IPS DF 6.9 (cell line): ENCODE measurements at places on chromosomes 2 and 18.

DNA sequence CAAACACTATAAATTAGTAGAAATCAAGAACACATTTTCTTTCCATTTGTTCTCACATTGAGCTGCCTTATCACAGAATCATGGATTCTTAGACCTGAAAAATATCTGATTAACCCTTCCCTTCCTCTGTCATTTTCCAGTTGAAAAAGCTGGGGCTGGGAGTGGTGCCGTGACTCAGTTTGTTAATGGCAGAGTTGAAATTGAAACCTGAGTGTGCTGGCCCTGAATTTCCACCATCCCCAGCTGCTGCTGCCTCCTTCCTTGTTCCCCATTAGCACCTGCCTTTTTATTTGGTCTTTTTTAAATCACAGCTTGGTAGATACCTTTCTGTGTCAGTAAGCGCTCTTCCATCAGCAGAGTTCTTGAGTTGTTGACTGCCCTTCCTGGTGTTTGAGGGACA is 10.6 kb downstream of the FARP2 start:
- no peak for DNase-seq

GRCh38 chr2:185188656-185189055 is 549.9 kb upstream of the FSIP2 start:
- no peak for DNase-seq

DNA sequence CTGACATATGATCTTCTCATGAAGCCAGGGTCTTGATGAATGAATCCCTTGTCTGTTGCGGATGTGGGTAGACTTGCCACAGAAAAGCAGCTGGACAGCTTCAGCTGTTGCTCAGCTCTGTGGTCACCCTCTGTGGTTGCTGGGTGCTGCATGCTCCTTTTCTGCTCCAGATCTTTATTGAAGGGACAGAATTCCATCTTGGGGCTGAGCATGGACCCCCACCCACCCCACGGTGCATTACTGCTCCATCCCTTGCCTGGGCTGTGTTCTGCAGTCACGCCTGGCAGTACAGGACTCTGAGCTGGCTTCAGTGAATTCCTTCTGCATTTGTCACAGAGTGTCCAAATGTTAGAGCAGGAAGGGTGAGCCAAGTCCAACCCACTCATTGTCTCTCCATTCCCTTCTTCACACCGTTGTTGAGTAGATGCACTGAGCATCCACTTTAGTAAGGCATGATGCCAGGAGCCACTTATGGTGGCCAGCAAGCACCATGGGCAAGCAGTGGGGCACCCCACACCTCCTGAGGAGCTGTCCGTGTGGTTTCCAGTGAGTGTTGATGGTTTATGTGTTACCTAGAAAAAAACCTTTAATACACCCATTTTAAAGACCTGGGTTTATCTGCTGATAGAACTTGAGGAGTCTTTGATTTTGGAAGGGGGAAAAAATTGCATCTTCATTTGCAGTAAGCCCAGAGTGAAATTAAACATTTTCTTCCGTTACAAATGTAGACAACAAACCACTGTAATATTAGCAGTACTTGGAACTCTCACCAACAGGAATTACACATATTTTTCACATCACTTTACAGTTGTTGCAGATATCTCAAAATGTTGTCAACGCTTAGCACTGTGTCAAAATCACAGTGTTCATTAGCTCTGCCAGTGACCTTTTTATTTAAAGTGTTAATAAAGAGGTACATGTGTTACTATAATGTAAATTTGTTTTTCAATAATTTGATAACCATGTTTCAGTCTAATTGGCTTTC is 14.7 kb upstream of the ITGB6 start:
- DNase-seq = no peak

- no peak for DNase-seq
These were observed 3.3 kb upstream of the TCF7L1 start for GRCh38 chr2:85129861-85130260.

- no peak for DNase-seq
These were observed 237.6 kb downstream of the DYSF start for GRCh38 chr2:71690876-71691475.

DNA sequence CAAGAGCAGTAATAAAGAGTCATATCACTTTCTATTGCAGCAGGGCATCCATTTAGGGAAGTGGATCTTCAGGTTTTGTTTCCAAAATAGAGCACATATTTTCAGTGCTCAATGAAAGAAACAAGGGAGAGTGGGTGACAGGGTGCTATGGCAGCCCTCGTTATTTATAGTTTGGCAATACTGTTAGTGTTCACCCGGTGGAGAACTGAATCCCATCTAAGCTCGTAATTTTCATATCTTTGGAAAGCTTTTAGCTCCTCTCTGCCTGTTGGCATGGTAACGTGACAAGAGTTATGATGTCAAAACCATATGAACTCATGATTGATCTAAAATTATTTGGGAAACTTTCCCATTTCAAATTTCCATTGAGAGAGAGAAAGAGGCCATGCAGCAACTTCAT is 331.9 kb downstream of the LRRTM1 start:
- DNase-seq = no peak

- DNase-seq = no peak
These were observed 406.1 kb upstream of the NRP2 start for GRCh38 chr2:205276116-205276777.

DNA sequence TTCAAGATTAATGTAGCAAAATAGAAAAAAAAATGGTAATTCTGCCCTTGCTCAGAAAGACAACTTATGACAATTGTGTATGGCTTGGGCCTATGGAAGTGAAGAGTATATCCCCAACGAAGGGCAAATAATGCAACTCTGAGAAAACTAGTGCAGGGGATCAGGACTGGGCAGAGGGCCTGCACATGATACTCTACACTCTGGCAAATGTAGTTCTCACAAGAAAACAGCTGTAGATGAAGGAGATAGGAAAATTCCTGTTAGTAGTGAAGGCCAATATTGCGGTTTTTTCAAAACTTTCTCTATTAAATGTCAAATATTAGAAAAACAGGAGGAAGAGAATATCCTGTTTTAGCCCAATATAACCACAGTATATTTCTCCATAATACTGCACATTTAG is 77.8 kb downstream of the SCN9A start:
- no peak for DNase-seq

DNA sequence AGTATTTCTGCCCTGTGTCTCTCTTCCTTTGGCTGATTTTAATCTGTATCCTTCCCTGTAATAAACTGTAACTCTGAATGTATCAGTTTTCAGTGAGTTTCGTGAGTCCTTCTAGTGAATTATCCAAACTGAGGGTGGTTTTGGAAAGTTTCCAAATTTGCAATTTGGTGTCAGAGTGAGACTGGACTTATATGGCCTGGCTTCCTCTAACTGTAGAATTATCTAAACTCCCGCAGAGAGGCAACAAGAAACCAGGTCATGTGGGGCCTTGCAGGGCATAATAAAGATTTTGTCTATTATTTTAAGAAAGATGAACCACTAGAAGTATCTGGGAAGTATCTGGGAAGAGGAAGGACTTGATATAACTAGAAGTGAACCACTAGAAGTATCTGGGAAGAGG is 95.3 kb upstream of the RNF152 start:
- DNase-seq = no peak

DNA sequence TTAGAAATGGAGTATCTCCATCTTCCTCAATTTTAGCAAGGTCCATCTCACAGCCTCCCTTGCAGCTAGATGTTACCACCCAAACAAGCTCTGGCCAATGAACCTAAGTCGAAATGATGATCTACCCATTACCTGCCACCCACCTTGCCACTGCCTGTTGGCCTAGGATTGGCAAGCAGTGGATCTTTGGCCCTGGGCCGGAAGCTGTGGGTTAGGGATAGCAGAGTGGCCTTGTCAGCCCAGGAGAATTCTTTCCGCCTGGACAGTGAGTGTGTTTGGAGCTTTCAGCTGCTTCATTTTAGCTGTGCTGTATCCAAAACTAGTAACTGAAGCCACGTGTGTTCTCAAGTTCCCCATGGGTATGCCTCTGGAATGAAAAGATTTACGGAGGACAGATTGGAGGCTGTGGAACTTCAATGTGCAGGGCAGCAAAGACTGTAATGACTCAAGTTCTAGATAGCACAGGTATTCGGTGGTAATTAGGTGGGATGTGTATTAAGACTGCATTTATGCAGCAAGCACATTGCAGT is 7.7 kb upstream of the PARD6G start:
- DNase-seq = no peak

- DNase-seq = no peak
These were observed 116.4 kb downstream of the ZNF521 start for GRCh38 chr18:25235401-25236042.

DNA sequence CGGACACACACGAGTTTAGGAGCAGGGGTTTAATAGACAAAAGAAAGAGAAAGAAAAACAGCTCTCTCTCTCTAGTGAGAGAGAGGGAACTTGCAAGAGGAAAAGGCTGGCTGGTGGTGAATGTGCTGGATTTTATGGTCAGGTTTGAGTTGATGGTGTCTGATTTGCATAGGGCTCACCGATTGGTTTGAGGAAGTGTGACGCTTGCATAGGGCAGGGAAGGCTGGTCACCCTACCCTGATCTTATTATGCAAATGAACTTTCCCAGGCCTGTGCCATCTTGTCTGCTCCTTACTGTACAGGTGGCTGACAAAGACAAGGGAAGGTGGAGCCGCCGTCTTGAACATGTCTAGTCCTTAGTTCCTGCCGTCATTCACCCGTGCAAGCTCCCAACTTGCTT is 408.9 kb downstream of the RIT2 start:
- DNase-seq = no peak

- DNase-seq = no peak
These were observed 461 bp downstream of the PRADC1 start for GRCh38 chr2:73232403-73233153.

- DNase-seq = no peak
These were observed 1098.0 kb upstream of the ZEB2 start for GRCh38 chr2:145617906-145618305.

DNA sequence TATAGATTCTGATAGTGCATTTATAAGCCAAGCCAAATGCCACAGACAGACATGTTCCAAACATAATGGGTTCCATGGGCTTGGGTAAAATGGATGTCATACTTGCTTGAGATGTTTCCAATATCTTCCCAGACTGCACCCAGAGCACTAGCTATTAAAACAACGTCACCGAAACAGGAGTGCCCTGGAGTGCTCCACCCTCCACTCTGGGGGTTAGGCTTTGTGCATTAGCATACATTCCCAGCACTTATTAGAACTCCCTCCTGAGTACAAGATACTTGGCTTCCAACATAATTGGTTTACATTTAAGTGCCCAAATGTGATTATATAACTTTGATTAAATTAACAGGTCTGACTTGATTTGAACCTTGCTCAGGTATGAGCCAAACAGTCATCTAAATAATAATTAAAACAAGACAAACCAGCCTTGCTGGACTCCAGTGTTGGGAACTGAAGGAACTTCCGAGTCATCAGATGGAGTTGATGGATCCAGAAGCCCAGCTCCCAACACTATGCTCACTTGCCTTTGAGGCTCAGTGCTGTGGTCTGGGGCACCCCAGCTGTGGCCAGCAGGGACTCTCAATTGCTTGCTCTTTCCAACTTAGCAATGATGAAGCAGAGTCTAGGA is 60.5 kb upstream of the LGALSL start:
- no peak for DNase-seq

- DNase-seq = no peak
These were observed 10.8 kb downstream of the ROCK2 start for GRCh38 chr2:11333427-11334183.

GRCh38 chr2:56224316-56224715 is 40.5 kb downstream of the CCDC85A start:
- no peak for DNase-seq

- DNase-seq = no peak
These were observed 61.4 kb upstream of the TWSG1 start for GRCh38 chr18:9273221-9273620.

DNA sequence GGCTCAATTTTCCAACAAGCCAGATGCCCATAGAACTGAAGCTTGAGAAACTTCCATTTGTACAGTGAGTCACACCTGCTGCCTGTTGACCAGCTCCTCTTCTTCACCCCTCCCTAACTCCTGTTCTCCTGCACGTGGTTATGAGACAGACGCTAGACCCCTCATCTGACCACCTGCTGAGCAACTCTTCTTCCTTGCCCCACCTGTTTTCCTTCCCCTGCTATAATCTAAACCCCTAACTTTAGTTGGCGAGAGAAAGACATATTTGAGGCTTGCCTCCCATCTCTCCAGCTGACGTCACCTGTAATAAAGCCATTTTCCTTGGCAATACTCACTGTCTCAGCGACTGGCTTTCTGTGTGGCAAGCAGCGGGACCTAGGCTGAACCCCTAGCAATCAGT is 22.3 kb upstream of the ITM2C start:
- no peak for DNase-seq

GRCh38 chr2:199316851-199317250 is 140.9 kb downstream of the SATB2 start:
- no peak for DNase-seq
